ENCODE measurements at places on chromosomes 1 and 21.
A peak's percentile ranks its signal among the peaks of the same experiment; 100 is the strongest.

DNA sequence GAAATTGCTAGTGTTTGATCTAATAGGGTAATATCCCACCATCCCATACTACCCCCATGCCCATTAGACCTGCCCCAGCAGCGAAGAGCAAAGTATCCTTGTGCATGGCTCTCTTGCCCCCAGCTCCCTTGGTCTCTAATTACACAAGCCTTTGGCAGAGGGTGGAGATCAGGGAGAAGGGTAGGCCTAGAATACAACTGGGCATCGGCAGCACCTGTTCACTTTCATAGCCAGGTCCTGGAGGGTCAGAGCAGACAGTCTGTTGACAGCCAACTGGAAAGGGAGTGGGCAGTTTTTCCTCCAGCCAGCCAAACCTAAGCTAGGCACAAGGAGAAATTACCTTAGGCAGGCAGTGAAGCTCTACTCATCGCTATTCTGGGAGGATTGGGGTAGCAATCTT lies 2.7 kb upstream of the PIGC start:
- no peak for ATAC-seq

GRCh38 chr1:107964336-107965109 lies 457 bp downstream of the VAV3 start:
- peak; percentile 43 for ATAC-seq

DNA sequence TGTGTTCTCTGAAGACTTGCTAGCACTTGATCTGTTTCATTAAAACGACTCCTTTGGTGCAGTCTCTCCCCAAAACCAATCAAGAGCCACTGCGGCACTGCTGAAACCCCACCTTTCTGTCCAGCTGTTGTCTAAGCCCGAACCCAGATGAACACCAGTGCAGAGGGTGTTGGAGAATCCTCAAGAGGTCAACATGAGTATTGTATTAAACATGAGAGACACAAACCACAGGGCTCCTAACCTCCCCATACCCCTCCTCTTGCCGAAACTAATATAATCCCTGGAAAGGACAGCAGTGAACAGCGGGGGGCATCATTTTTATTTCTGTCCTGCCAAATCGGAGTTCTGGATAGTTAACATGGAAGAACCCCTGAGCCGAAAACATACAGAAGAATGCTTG lies 333.9 kb downstream of the CAMTA1 start:
- no peak for ATAC-seq

DNA sequence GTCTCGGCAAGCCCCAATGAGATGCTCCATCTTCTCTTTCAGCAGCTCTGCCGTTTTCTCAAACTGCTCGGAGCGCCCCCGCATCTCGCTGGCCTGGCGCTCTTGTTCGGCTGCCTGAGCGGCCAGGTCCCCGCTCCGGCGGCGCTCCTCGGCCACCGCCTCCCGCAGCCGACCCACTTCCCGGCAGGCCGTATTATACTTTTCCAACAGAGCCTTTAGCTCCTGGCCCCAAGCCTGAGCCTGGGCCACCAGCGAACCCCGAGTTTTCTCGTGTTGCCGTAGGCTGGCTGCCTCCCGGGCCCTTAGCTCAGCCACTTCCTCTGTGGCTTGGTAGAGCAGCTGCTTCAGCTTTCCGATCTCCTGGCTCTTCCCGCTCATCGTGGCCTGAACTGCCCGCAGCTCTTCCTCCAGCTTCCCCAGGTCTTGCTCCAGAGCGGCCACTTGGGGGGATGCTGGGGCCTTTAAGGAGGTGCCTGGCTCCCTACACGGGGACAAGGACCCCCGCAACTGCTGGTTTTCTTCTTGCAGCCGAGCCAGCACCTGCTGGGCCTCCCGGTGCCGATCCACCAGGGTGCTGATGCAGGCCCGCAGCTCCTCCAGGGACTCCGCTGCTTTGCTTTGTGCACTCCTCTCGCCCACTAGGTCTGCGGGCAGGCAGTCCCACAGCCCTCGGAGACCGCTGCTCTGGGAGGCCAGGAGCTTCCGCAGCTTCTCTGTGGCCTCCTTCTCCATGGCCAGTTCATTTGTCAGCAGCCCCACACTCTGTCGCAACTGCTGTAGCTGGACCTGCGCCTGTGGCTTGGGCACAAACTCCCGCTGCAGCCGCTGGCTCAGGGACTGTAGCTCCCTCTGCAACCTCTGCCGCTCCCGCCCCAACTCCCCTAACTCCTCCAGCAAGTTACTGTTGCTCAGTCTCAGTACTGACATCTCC lies 13.4 kb upstream of the PIAS3 start:
- peak; percentile 56 for ATAC-seq

- ATAC-seq, result peak; percentile 32
Measured at GRCh38 chr1:59018860-59019259, 235.0 kb upstream of the JUN start.

DNA sequence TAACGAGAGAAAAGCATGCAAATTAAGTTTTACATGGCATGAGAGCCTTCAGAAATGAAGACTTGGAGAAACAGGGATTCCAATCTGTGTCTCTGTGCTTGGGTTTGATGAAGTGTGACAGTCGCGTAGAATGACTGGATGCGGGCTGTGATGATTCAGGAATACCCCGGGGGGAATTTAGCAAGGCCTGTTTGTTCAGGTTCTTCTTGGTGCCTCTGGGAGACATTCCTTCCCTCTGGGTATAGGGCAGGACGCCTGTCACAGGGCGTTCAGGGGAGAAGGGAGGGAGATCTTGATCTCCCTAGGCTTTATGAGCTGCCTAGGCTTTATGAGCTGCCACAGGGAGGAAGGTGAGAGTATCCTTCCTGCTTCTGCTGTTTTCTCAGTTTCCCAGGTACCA lies 36.6 kb downstream of the DOP1B start:
- ATAC-seq, result no peak

GRCh38 chr1:218501161-218501560 lies 156.0 kb downstream of the TGFB2 start:
- ATAC-seq, result no peak

DNA sequence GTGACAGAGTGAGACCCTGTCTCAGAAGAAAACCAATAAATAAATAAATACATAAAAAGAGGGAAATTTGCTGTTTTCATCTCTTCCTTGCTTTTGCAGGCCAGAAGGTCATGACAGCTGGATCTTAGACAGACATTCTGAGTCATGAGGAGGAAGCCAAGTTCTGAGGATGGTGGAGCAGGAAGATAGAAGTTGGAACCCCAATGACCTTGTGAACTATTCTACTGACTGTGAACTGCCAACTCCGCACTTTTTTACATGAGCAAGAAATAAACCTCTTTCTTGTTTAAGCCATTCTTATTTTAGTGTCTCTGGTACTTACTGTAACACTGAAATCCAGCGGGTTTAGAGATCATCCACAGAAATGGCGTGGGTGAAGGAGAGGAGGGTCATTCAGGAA lies 8.5 kb downstream of the CD84 start:
- ATAC-seq, result no peak

DNA sequence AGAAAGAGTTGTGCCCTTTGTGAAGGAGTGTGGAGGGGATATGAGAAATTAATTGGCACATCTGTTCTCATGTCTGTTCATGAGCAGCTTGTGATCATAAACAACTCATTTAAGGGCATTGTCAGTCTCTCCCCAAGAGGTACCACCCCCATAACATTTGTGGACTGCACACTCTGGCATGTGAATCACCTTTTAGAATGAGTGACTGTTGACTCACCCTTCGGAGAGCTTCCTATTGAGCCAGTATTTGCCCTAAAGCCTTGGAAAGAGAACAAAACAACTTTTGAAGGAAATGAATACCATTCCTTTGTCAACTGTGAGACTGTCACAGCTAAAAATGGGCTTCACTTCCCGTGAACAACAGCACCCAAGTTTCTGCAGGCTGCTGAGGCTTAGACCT lies 27.5 kb upstream of the MYSM1 start:
- peak; percentile 89 for ATAC-seq

DNA sequence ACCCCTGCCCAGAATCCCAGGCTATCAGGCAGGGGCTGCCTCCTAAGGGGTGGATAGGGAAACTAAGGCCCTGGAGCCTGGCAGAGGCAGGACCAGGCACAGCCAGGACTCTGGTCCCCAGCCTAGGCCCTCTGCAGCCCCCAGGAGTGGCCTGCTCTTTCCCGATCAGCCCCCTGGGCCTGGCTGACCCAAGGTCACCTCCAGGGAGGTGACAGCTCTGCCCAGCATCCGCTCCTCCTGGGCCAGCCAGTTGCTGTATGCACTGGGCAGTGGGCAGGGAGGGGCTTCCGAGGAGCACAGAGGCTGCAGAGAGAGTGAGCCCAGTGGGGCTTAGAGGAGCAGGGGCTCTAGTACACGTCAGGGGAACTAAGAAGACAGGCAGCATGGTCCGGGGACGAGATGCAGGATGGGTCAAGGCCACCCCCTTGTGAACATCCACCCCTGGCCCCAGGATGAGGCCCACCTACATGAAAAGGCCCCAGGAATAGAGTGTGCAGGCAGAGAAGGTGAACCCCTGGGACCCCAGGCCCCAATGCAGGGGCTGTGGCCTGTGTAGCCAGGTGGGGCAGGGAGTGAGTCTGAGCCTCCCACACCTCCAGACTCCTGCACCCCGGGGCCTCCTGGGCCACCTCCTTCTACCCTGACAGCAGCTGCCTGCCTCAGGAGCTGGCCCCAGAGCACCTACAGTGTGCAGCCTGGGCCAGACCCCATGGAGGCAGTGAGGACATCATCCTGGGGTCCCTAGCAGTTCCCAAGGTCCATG lies 32.8 kb downstream of the WNT9A start:
- ATAC-seq, result no peak

Data from motor neuron (in vitro differentiated cells).